ENCODE measurements at places on chromosomes 6 and 20.
A peak's percentile ranks its signal among the peaks of the same experiment; 100 is the strongest.

DNA sequence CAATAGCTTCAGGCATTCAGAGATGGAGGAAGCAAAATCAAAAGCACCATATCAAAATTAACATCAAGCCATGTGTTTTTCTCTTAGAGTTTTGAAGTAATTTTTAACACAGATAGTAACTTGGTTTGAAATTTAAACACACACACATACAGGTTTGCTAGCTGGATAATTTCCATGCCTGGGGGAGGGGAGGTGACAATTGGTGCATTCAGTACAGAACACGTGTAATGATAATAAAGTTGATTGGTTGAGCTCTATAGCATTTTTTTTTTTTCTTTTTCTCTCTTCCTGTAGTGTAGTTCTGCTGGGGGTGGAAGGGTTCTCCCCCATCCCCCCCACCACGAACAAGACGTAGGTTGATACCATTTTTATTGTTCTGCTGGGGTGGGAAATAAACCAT is 564.8 kb downstream of the LMBRD1 start:
- no peak for DNase-seq

DNA sequence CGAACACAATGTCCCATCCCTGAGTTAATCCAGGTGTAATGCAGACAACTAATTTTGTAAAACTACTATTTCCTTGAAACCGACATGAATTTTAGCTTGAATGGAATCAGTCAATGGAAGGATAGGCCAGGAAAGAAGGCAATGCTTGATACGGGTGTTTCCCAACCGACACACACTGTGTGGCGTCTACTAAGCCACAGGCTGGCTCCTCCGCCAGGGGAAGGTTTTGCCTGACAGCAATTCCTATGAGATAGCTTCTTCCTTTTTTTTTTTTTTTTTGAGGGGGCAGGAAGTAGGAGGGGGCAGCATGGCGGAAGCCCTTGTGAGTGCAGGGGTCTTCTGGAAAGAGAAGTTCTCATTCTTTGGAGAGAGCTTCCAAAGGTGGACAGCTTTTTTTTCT is 12.0 kb upstream of the LAMA4 start:
- no peak for DNase-seq

DNA sequence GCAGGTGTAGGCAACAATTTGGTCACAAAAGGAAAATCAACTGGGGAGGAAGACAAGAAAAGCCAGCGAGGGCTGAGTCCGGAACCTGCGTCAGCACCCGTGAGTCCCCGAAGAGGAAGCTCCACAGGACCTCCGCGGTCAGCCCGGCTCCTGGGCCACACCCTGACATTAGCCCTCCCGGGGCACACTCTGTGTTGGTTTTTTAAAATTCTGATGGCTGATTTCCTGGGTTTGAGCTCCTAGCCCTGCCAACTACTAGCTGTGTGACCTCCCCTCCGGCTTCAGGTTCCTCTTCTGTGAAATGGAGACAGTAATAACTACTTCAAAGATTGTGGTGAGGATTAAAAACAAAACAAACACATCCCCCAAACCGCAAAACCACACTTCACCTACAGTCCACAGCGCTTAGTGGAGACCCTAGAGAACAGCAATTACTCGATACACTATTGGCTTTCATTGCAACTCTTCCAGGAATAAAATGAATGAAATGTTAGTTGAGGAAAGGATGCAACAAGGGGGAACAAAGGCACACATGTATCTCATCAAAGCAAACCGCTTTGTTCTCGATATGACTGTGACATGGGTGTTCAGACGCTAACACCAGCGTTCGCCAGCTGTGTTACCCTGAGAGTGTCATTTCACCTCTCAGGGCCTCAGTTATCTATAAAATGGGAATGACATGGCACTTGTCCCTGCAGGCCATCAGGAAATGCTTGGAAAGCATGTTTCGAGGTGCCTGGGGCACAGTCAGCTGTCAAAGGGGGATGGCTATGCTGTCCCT is 985 bp downstream of the ZBP1 start:
- peak; percentile 84 for DNase-seq

DNA sequence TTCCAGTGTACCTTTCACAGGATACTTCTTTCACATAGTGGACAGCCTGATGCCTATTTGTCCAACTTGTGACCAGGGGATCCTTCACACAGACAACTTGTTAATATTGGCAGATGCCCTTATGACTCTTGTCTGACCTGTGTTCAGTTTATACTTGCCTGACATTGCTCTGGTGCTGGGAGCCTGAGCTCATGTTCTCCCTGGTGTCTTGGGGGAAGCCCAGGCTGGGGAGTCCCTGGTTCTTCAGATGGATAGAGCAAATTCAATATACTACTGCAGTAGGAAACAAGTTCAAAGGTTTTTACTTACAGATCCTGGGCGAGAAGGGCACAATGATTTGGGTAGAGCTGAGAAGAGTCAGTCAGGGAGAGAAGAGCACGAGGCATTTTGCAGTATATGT is 76.1 kb downstream of the NKAIN2 start:
- DNase-seq = no peak

DNA sequence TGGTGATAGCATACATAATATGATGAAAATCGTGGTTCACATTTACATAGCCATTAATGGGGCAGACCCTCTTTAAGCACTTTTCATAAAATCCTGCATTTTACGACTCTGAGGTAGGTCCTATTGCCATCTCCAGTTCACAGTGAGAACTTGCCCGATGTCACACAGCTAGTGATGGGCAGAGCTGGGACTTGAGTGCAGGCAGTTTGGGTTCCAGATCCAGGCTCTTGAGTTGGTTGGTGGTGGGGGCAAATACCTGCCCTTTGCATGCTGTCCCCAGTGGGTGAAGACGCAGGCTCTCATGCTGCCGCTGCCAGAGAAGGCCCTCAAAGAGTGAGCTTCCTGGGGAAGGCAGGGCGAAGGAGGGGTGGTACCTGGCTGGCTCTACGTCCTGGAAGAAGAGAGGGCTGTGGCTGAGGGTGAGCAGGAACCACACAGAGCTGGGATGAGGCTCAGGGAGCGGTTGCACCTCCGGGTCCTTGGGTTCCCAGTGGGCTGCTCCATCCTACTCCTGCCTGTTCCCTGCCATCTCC is 6.1 kb upstream of the BAK1 start:
- no peak for DNase-seq

- no peak for DNase-seq
These were observed 56.6 kb downstream of the MTHFD1L start for GRCh38 chr6:150922137-150922536.

DNA sequence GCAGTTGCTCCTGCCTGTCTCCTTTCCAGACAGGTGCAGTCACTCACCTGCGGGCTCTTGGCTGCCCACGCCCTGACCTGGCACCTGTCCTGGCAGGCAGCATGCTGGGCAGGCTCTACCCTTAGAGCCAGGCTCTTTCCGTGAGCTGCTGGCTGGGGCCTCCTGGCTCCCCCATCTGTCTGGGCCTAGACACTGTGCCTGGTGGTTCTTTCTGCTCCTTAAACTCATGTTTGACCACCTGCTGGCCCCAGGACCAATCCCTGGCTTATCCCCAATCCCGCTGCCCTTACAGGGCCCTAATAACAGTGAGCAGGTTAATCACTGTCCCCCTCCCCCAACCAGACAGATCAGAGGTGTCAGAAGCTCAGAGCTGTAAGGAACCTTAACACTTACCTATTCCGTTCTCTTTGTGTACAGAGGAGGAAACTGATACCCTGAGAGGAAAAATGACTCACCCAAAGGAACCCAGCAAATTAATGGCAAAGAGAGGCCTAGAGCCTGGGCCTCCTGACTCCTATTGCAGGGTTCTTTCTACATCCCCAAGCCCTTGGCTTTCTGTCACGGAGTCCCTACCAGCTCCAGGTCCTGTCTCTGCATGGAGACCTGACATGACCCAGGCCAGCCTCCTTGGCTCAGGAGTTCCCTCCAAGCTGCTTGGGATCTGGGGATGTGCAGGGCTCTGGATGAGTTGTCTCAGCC is 54.7 kb downstream of the RAB44 start:
- DNase-seq = no peak

DNA sequence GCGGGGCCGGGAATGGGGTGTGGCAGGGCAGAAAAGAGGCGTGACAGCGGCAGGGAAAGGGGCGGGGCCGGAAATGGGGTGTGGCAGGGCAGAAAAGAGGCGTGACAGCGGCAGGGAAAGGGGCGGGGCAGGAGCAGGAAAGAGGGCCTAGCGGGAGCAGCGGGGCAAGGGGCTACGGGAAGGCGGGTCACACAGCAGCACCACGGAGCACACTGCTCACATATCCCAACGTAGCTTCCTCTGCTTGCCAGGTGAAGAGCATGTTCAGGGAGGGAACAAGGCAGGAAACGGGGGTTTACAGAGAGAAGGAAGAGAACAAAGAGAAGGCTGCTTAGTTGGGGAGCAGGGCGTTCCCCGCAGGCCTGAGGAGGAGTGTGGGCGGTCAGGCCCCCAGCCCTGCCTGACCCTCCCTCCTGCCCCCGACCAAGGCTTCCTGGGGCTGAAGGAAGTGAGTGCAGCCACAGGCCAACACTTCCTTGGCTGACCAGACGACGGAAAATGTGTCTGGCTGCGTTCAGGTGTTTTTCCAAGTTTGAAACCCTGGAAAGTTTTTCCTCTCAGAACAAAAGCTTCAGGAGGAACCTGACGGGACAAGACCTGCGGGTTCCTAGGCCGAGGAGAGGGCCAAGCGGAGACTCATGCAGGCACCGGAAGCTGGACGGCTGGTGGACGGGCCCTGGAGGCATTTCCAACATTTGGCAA is 13.8 kb downstream of the UCKL1 start:
- no peak for DNase-seq

DNA sequence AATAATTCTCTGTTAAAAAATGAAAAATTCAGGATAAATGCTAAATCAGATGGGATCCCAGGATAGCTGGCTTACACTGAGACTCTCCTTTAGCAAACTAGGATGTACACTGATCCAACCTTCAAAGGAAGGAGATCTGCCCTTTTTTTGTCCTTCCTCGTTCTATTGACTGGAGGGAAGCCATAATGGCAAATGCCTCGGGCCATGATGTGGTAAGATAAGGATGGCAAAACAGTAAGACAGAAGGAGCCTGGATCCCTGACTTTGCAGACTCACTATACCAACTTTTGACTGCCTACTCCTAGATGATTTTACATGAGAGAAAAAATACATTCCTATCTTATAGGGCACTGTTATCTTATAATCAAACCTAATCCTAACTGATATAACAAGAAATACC is 156.9 kb upstream of the BEND3 start:
- DNase-seq = no peak

DNA sequence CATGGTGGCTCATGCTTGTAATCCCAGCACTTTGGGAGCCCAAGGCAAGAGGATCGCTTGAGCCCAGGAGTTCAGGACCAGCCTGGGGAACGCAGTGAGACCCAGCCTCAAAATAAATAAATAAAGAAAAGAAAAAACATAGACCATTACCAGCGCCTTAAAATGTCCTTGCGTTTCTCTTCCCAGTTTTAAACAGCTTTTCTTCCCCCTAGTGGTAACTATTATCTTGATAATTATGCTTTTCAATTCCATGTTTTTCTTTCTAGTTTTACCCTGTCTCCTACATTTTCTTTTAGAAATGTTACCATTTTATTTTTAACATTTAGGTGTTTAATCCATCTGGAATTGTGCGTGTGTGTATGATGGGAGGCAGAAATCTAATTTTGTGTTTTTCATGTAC is 24.4 kb downstream of the DNAH8 start:
- DNase-seq = no peak

GRCh38 chr6:18023891-18024290 is 36.5 kb upstream of the KIF13A start:
- no peak for DNase-seq

DNA sequence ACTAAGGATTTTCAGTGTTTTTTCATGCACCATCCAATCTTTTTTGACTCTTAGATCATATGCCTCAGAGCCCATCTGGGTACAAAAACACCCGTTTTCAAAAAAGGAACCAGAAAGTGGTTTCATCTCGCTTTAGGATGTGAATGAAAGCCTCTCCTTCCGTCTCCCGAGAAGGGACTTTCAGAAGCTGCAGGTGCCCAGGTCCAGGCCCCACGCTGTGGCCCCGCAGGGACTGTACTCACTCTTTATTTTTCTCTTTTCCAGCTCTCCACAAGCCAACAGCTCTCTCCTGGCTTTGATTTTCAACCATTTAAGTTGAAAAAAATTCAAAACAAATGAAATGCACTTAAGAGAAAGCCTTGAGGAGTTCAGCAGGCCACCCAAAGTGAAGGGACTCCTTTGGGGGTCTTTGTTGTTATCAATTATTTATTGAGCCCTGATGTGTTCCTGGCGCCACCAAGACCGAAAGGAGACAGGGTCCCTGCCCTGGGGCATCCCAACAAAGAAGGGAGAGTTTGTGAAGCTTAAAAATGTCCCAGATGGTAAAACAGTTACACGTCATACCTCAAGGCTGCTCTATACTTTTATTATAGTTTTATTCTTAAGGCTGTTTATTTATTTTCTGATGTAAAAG is 467.3 kb downstream of the PREX1 start:
- DNase-seq = no peak

- DNase-seq = no peak
These were observed 56.4 kb upstream of the DUSP22 start for GRCh38 chr6:235763-236360.

GRCh38 chr6:110778333-110778732 is 36.9 kb downstream of the CDK19 start:
- DNase-seq = no peak

DNA sequence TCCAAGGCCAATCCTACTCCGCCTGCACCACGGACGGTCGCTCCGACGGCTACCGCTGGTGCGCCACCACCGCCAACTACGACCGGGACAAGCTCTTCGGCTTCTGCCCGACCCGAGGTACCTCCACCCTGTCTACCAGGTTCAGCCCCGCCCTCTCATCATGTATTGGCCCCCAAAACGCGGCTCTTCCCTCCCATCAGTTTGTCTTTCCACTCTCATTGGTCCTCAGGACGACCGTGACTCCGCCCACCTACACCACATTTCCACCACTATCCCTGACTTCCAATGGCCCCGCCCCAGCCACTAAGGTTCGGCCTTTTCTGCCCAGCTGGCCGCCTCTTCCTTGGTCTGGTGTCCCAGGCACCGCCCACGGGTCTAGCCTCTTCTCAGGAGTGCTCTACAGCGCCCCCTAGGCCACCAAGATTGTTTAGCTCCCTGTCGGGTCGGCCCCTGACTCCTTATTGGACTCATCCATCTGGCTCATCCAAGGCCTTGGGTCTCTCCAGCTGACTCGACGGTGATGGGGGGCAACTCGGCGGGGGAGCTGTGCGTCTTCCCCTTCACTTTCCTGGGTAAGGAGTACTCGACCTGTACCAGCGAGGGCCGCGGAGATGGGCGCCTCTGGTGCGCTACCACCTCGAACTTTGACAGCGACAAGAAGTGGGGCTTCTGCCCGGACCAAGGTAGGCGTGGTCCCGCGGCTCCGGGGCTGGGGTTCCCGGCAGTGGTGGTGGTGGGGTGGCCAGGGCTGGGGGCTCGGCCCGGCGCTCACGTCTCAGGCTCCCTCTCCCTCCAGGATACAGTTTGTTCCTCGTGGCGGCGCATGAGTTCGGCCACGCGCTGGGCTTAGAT is 3.1 kb downstream of the MMP9 start:
- no peak for DNase-seq

DNA sequence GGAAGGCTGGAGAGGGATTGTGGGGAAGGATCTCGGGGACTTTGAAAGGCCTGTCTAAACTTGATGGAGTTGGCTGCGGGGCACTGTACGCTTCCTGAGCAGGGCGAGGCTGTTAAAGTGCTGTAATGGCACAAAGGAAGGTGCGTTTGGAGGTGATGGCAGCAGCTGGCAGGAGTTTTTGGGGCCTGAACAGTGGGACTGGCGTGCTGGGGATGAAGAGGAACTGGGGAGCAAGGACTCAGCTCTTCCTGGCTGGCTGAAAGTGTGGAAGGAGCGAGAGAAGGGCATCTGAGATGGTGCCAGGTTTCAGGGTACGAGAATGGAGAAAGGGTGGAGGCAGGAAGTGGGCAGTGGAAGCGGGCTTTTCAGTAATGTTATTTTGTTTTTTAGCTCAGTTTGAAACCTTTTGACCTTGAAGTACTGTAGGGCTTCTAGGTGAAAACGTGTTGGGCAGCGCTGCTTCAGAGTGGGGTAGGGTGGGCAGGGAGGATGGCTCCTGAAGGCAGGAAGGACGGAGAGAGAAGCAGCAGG is 8.0 kb downstream of the TMEM181 start:
- no peak for DNase-seq

Data from vagina (tissue), 2 donors.